Glutamatergic neuron (in vitro differentiated cells): ENCODE measurements at places on chromosomes 1 and 21. TPM values are rescaled to one million over a fixed set of nuclear protein-coding genes. Genes with fewer than 3 reads are reported as not detected.

Gene NBPF26
- 1.0 TPM for total RNA-seq

Gene ZDHHC18
- total RNA-seq: 52.6 TPM

Gene VANGL1
- total RNA-seq: 4.6 TPM

Gene VCAM1
- 0.98 TPM for total RNA-seq

Gene SHISAL2A
- not detected for total RNA-seq

Gene PSRC1
- total RNA-seq: 13.9 TPM

Gene MROH9
- total RNA-seq: not detected

Gene KRTAP11-1
- total RNA-seq: not detected

Gene DNM3
- 11.4 TPM for total RNA-seq
